Left colon (tissue), 2 donors: ENCODE measurements at places on chromosomes 1 and 21.

DNA sequence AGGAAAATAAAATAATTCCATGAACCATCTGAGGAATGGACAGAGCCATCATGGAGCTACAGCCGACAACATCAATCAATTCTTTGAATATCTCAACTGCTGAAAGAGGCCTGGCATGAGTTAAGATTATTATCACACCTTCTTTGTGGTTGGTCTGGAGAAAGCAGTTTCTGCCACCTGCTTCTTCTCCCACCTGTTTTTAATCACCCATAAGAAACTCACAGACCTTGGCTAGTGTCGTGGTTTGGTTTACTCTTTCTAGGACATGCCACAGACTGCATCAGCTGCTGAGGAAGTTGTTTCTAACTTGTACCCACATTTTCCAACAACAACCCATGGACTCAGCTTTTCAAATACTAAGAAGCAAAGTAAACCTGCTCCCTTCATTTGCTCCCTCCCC is 65.6 kb downstream of the NTPCR start:
- no peak for DNase-seq

- no peak for DNase-seq
These were observed 22.5 kb downstream of the CAMTA1 start for GRCh38 chr1:6807782-6808181.

GRCh38 chr21:34510148-34511142 is 1.6 kb downstream of the KCNE1 start:
- peak; percentile 92 for DNase-seq

DNA sequence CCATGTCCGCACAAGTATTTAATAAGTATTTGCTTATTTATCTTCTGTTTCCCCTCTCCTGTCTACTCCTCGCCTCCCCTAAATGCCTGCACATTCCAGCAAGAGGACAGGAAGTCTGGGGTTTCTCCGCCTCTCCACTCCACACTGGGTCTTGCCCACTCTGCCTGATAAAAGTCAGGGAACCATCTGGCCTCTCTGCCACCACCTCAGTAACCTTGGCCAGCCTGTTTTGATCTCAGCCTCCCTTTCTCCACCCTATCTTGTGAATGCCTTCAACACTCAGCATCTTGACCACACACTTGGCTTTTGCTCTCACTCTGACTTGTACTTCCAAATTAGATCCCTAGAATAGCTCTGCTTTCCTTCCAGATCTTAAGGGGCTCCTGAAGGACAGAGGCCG is 165.3 kb upstream of the UBE2U start:
- DNase-seq: no peak

GRCh38 chr1:93976291-93976690 is 67.1 kb upstream of the GCLM start:
- no peak for DNase-seq

DNA sequence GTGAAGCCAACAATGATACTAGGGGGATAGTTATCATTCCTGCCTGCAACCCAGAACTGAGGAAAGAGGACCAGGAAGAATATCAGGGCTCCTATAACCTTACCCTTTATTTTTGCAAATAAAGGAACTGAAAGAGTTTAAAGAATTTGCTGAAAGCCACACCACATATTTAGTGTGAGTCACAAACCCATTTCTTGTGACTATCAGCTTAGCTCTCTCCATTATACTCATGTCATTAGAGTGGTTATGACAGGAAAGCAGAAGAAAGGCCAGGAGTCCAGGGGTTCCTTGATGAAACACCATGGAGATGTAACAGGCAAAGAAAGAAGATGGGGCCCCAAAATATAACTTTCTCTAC is 141.1 kb upstream of the SAMSN1 start:
- DNase-seq: no peak

- DNase-seq: no peak
These were observed 147.7 kb upstream of the HOOK1 start for GRCh38 chr1:59667020-59667419.

DNA sequence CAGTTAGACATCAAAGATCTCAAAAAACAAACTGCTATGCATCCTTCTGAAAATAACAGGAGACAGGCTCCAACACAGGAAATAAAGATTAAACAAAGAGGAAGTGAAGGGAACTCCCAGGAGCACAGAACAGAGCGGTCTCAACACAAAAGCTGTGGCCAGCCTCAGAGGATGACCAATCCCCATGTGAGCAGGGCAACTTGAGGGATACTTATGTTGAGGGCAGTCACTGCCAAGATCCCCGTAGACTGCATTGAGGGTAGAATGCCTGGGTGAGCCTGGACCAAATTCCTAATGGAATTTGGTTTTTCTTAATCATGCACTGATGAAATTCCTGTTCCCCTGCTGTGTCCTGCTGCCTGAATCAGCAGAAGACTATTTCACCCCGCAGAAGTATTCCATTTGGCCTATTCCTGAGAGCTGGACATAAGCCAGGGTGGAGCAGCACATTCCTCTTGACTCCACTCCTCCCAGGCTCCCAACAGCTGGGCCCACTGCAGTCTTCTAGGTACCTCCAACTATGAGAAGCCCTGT is 49.0 kb downstream of the JAK1 start:
- DNase-seq: peak; percentile 52

DNA sequence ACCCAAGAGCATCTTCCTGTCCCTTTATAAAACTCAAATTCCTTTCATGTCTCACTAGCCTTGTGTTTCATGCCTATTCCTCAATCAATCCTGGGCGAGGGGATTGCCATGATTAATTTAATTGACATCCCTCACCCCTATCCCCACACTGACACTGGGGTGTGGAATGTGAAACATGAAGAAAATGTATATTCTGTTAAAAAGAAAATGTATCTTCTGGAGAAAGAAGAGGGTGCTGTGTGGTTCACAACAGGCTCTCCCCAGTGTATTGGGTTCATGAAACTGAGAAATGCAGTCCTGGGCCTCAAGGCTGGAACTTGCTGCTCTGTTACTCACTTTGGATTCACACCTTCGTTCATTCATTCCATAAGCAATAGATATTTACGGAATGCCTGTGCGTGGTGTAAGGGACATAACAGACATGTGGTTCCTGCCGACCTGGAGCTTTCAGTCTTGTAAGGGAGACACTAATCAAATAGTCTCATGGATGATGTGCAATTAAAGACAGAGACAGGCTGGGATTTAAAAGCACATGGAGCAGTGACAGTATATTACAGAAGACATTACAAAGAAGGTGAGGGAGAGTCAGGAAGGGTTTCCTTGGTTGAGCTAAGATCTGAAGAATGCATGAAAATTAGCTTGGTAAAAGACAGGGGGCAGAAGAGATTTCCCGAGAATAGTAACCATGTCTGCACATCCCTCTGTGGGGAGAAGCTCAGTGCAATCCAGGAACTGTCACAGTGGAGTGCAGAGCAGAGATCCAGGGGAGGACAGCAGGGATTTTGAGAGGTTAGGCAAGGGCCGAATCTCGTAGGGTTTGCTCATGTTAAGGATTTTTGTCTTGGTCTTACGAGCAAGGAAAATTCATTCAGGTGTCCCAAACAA is 32.1 kb downstream of the SERTAD4 start:
- no peak for DNase-seq

DNA sequence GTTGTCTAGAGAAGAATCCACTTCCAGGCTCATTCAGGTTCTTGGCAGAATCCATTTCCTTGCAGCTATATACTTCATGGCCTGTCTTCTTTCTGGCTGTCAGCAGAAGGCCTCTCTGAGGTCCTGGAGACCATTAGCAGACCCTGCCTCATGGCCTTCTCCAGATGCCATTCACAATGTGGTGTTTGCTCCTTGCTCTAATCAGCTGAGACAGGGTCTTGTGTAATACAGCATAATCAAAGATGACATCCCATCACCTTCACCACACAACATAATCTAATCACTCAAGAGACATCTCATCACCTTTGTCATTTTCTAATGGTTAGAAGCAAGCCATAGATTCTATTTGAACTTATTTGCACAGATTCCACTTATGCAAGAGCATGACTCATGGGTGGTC is 403.9 kb upstream of the LRRC7 start:
- DNase-seq: no peak

DNA sequence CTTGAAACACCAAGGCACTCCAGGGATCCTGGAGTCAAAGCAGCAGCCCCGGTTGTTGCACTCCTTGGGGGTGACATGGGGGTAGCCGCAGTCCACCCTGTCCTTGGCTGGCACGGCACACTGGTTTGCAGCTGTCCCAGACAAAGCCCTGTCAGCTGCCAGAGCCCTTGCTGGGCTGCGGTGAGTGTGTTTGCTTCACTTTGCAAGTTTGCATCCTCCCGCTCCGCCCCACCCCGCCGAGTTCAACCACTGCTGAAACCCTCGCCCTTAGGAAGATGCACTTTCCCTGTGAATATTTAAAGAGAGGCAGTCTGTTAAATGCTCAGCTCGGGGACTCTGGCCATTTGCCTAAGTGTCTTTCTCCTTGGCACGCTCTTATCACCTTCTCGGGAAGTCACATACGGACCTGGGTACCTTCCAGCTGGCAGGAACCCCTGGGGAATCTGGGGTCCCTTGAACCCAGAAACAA is 1.7 kb downstream of the TFF3 start:
- peak; percentile 78 for DNase-seq

- DNase-seq: no peak
These were observed 112.1 kb upstream of the DPYD start for GRCh38 chr1:98032958-98033357.

DNA sequence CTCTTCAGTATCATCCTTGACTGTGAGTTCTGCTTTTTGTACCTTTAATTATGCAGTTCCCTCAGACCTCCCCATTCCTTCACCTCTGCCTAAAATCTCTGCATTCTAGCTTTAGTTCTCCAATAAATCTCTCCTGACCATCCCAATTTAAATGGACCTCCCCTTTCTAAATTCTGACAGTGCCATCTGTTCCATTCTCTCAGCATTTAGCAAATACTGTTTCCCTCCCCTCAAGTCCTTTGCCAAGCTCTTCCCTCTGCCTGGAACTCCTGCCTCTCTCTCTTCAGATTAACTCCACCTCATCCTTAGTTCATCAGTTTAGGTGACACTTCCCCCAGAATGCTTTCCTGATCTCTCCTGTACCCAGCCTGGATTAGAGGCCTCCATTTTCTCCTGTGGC is 54.0 kb upstream of the JUN start:
- no peak for DNase-seq

GRCh38 chr1:24465099-24465498 is 37.5 kb upstream of the RCAN3 start:
- no peak for DNase-seq

DNA sequence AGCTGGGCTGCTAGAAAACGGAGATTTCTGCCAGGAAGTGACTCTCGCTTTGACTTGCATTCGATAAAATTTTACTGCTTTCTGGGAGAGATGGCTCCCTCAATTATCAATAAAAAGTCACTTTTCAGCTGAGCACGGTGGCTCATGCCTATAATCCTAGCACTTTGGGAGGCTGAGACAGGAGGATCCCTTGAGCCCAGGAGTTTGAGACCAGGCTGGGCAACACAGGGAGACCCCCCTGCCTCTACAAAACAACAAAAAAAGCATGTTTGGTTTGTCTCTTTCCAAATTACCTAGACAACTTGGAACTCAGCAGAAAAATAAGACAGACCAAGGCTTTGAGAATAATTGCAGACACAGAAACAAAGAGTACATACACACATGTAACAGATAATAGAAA is 12.9 kb upstream of the ENSA start:
- no peak for DNase-seq

GRCh38 chr1:219812086-219812485 is 116.3 kb downstream of the SLC30A10 start:
- no peak for DNase-seq

DNA sequence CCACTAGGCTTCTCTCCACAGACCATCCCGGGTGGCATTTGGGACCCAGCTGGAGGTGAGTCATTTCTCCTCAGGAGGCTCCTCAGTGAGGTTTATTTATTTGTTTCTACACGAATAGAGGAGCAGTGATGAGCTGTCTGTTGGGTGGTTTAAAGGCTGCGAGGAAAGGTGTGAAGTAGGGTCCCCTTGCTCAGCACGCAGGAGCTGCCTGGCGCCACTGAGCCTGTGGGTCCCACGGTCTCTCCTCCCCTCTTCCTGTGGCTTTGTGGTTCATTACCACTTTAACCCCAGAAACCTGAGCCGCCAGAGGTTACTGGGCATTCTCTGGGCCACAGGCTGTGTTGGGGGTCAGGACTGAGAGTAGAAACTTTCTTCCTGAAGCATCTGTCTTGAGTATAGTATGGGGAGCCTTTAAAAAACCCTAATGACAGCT is 39.9 kb downstream of the IL6R start:
- no peak for DNase-seq

- DNase-seq: no peak
These were observed 7.2 kb upstream of the TNFSF18 start for GRCh38 chr1:173057984-173058383.

GRCh38 chr1:29344336-29344735 is 108.0 kb downstream of the PTPRU start:
- no peak for DNase-seq

DNA sequence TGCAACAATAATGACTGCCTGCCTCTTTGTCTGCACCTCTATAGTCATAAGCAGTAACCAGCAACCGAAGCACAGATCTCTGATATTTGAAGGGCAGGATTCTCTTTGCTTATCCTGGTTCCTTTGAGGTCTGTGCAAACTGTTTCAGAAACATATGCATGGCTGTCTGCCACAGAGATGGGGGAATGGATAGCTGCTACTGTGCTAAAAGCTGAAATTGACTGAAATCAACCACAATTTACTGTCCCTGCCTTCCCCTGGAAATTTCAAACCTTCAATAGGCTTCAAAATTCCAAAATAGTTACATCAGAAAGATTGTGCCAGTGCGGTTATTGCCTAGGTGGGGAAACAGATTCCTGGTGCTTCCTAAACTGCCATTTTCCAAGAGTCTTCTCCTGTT is 136.8 kb upstream of the GORAB start:
- no peak for DNase-seq

DNA sequence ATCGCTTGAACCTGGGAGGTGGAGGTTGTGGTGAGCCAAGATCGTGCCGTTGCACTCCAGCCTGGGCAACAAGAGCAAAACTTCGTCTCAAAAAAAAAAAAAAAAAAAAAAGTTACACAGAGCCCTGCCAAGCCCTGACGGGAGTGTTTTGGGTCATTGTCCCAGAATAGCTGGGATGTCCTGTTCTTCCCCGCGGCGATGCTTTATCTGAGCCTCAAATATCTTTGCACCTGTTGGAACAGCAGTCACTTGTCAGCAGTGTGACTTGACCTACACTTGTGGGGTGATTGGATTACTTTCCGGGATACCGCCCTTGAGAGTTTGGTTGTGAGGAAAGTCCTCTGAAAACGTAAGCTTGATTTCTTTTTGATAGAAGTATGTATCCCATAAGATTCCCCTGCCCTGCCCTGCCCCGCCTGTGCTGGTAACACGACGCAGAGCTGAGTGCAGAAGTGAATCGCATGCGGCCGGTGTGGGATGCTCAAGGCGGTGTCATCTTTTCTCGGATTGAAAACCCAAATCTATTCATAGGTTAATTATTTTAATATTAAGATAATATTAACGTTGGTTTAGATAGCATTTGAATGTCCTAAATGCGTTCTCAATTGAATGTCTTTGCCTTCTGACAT is 50.9 kb downstream of the PCNT start:
- no peak for DNase-seq

GRCh38 chr1:45304311-45305081 is 22.2 kb upstream of the HPDL start:
- DNase-seq: peak; percentile 37
